Osteocyte (in vitro differentiated cells): ENCODE measurements at places on chromosomes 5 and 9. TPM values are rescaled to one million over a fixed set of nuclear protein-coding genes. Genes with fewer than 3 reads are reported as not detected.

TSSK1B gene
- total RNA-seq: 0.21 and 0.42 TPM in 2 replicates

GCNT4 gene
- total RNA-seq: 1.9 and 2.1 TPM in 2 replicates

QRFP gene
- not detected in 2 replicates for total RNA-seq

HTR1A gene
- not detected in 2 replicates for total RNA-seq

LHX2 gene
- total RNA-seq: not detected in 2 replicates

HABP4 gene
- total RNA-seq: 15.8 and 16.5 TPM in 2 replicates

ORM1 gene
- total RNA-seq: not detected in 2 replicates

EIF4E1B gene
- not detected in 2 replicates for total RNA-seq

PRSS3 gene
- not detected in 2 replicates for total RNA-seq

- peak overlapping the region; percentile 96 for H3K27ac ChIP-seq
- H3K4me1 ChIP-seq: peaks cover 66% of the 10 kb centered on the region
- H3K4me3 ChIP-seq: no peak overlapping the region
- DNase-seq: no peak
- no peaks in the 10 kb centered on the region for H3K27me3 ChIP-seq
Observed at GRCh38 chr5:151742870-151743294, 15.5 kb downstream of the ATOX1 start.

- no peaks in the 10 kb centered on the region for H3K4me1 ChIP-seq
- no peak overlapping the region for H3K4me3 ChIP-seq
- H3K27ac ChIP-seq: no peak overlapping the region
- no peaks in the 10 kb centered on the region for H3K27me3 ChIP-seq
- H3K36me3 ChIP-seq: no peaks in the 10 kb centered on the region
Observed at GRCh38 chr5:26530305-26530704, 508.1 kb downstream of the CDH9 start.

DNA sequence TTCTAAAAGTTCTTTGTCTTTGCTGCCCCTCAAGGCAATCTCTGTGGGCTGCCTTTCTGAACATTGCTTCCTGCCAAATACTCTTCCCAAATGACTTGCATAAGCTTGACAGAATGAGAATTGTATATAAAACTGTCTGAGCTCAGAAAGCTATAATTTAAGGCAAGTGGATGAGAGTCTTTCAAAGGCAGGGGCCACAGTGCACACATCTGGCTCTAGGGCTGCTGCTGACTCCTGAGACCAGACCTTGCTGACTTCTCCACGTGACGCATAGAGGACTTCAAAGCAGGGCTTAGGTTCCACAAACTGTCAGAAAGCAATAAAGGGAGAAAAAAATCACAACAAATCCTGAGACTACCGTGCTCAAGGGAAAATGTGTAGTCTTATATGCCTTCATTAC is 79.4 kb upstream of the DIRAS2 start:
- H3K36me3 ChIP-seq: no peaks in the 10 kb centered on the region
- H3K27ac ChIP-seq: no peak overlapping the region
- no peak for DNase-seq
- no peaks in the 10 kb centered on the region for H3K4me1 ChIP-seq
- no peak overlapping the region for H3K4me3 ChIP-seq

- H3K4me1 ChIP-seq: peaks cover 49% of the 10 kb centered on the region
- no peak overlapping the region for H3K4me3 ChIP-seq
- DNase-seq: no peak
- H3K27ac ChIP-seq: no peak overlapping the region
- no peaks in the 10 kb centered on the region for H3K36me3 ChIP-seq
Observed at GRCh38 chr5:96177303-96177869, 215.7 kb upstream of the ELL2 start.

DNA sequence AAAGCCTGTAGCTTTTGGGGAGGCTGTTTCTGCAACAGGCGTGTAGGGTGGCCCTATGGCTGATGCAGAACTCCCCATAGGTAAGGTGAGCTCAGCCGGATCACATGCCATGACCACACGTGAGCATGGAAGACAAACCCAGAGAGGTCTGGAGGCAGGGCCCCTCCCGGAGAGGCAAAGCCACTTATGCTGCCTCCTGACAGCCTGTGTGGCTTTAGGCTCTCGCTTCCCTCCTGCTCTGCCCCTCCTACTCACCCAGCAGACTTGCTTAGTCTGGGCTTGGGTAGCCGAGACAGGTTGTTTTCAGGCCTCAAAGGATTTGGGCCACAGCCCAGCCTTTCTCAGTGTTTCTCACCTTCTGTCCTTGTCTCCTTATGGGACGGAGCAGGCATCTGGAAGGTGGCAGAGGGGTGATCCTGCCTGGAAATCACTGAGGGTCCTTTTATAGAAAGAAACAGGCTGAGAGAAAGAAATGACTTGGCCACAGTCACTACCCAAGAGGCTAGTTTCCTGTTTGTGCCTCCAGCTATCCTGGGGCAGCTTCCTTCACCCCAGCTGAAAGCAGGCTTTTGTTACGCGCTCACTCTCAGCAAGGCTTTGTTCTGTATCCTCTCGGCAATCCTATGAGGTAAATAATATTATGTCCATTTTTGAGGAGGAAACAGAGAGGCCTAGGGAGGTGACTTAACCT is 89.9 kb downstream of the DAB2IP start:
- H3K4me3 ChIP-seq: no peak overlapping the region
- DNase-seq: no peak
- H3K4me1 ChIP-seq: peaks cover 49% of the 10 kb centered on the region
- no peak overlapping the region for H3K27ac ChIP-seq
- peaks cover under 1% of the 10 kb centered on the region for H3K36me3 ChIP-seq

DNA sequence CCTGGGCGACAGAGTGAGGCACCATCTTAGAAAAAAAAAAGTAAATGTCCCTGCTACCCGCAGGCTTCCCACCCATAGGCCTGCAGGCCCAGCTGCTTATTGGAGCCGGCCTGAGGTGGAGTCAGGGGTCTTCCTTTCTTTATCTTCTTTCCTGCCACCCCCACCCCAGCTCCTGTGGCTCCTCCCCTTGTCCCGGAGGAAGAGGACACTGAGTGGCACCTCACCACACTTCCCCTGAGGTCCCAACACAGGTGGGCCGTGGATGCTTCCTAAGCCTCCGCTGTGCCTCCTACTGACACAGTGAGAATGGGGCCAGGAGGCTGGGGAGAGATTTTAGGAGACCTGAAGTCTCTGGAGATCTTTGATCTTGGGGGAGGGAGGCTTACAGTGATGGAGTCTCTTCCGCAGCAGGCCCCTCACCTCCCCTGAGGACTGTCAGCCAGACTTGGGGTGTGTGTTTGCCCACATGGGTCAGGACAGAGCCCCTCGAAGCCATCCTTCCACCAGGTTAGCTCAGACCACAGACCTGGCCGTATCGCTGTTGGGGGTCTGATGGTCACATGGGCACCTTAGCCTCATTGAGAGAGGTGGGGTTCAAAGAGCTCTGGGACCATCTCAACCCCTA is 135.4 kb upstream of the IER5L start:
- H3K27me3 ChIP-seq: peaks cover 2% of the 10 kb centered on the region
- no peak overlapping the region for H3K27ac ChIP-seq
- peaks cover 40% of the 10 kb centered on the region for H3K4me1 ChIP-seq
- H3K4me3 ChIP-seq: no peak overlapping the region
- no peaks in the 10 kb centered on the region for H3K36me3 ChIP-seq

- no peaks in the 10 kb centered on the region for H3K36me3 ChIP-seq
- peaks cover 60% of the 10 kb centered on the region for H3K27me3 ChIP-seq
- no peak overlapping the region for H3K4me3 ChIP-seq
Observed at GRCh38 chr5:133427121-133427777, 185.1 kb downstream of the FSTL4 start.

DNA sequence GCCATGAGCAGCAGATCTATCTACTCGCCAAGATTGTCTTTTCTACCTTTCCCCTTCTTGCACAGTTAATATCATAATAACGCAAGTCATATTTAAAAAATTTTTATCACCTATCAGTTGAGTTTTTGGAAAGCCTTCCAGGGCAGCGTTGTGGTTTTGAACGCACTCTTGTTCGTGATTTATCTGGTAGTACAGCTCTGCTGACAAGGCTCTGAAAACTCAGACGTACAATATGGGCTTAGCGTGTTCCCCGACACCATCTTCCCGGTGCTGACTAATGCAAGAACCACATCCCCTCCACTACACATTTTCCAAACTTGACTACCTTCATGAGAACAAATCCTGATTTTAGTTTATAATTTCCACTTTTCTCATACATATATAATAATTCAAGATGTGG is 1.6 kb upstream of the NFIL3 start:
- H3K4me1 ChIP-seq: peaks cover 22% of the 10 kb centered on the region
- H3K27me3 ChIP-seq: no peaks in the 10 kb centered on the region
- peak overlapping the region; percentile 91 for H3K27ac ChIP-seq
- DNase-seq: peak; percentile 30
- H3K4me3 ChIP-seq: peak overlapping the region; percentile 85
- H3K36me3 ChIP-seq: no peaks in the 10 kb centered on the region

GRCh38 chr5:150642991-150643710 is 2.7 kb downstream of the SYNPO start:
- no peaks in the 10 kb centered on the region for H3K27me3 ChIP-seq
- peaks cover 6% of the 10 kb centered on the region for H3K36me3 ChIP-seq
- no peak for DNase-seq
- H3K4me1 ChIP-seq: peaks cover 76% of the 10 kb centered on the region
- H3K4me3 ChIP-seq: peak overlapping the region; percentile 4

- DNase-seq: no peak
- H3K27ac ChIP-seq: no peak within 1 kb of the TSS
- H3K4me1 ChIP-seq: peaks cover 9% of the 10 kb centered on the region
- H3K27me3 ChIP-seq: peaks cover 76% of the 10 kb centered on the region
- H3K4me3 ChIP-seq: peak within 1 kb of the TSS; percentile 77
- no peaks in the 10 kb centered on the region for H3K36me3 ChIP-seq
Observed at GRCh38 chr9:10612641-10613398, at the start of gene PTPRD. PTPRD (minus strand) TSS chr9:10613002.

GRCh38 chr9:121753802-121754654 is 102.6 kb downstream of the DAB2IP start:
- H3K4me1 ChIP-seq: peaks cover 39% of the 10 kb centered on the region
- no peak for DNase-seq
- H3K4me3 ChIP-seq: no peak overlapping the region

DNA sequence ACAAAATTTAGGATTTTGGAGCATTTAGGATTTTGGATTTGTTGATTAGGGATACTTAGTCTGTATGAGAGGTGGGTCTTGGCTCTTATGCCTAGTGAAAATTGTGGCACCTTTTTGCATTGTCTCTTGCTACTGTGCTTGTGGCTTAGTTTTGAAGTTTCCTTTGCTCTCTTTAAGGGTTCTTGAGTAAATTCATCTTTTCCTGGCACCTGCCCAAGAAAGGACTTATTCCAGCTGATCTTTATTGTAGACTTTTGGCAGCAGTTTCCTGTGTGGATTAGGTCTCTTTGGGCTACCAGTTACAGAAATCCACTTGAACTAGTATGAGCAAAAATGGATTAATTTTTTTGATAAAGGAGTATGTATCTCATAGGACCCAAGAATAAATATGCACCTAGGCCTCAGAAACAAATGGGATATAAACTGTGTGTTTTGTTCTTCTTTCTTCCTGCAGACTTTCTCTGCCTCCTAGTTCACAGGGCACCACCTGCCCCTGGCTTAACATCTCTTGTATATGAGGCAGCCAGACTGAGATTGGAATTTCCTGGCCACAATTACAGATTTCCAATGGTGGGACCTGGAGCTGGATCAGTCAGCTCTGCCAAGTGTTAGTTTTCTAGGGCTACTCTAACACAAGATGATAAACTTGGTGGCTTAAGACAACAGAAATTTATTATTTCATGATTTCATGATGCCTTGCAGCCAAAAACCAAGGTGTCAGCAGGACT is 44.6 kb downstream of the FOCAD start:
- peaks cover 26% of the 10 kb centered on the region for H3K36me3 ChIP-seq
- no peak for DNase-seq
- no peak overlapping the region for H3K4me3 ChIP-seq
- no peak overlapping the region for H3K27ac ChIP-seq

DNA sequence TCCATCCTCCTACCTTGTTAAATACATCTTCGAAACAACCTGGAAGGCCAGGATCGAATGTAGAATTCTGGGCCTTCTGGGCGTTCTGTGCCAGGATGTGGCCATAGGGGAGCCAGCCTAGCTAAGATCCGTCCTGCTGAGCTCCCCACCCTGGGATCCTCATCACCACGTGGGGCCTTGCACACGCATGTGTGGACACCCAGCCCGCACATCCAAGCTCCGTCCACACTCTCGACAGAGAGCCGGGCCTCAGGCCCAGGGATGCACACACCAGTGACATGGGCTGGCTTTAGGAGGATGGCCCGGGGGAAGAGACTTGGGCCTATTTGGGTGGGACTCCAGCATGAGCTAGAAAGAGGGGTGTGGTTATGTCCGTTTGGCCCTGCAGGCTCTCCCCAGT is 154.0 kb downstream of the PAX5 start:
- H3K27ac ChIP-seq: no peak overlapping the region
- no peaks in the 10 kb centered on the region for H3K4me1 ChIP-seq
- DNase-seq: no peak

DNA sequence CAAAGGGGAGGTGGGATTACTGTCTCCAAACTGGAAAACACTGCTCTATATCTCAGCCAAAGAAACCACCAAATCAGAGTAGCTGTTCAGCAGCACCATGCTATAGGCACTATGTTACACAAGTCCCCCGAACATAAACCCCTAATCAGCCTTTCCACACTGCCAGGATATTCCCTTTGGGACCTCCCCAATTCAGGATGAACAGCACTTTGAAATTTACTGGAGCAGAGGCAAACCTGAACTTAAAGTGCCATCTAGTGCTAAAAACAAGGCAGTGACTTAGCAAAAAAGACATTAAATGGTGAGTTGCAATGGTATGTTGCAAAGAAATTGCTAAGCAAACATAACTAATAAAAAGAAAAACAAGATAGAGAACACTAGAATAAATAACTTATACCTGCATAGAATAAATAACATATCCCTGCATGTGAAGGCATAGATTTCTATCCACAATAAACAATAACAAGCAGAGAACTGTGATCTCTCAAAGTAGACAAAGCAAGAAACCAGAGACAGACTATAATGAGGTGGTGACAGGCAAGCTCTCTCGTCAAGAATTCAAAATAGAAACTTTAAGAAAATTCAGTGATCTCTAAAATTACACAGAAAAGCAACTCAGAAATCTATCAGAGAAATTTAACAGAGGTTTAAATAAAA is 584.4 kb upstream of the ACO1 start:
- no peak overlapping the region for H3K4me3 ChIP-seq
- H3K36me3 ChIP-seq: no peaks in the 10 kb centered on the region
- no peak overlapping the region for H3K27ac ChIP-seq
- no peak for DNase-seq
- peaks cover 2% of the 10 kb centered on the region for H3K4me1 ChIP-seq
- H3K27me3 ChIP-seq: peaks cover 26% of the 10 kb centered on the region
